ENCODE measurements at places on chromosomes 12 and 14.

DNA sequence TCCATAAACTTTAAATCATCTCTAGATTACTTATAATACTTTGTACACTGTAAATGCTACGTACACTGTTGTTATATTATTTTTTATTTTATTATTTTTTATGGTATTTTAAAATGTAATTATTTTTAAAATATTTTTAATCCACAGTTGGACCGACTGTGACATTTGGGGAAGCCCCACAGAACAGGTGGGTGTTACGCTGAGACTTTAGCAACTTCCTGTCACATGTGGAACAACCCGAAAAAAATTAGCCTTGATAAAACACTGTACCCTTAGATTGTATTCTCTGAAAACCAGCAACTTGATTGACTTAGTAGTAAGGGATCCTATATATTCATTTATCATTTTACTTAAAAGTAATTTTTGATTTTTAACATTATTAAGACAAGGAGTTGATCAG, 1755.7 kb upstream of the SEL1L start:
- DNase-seq, result no peak

DNA sequence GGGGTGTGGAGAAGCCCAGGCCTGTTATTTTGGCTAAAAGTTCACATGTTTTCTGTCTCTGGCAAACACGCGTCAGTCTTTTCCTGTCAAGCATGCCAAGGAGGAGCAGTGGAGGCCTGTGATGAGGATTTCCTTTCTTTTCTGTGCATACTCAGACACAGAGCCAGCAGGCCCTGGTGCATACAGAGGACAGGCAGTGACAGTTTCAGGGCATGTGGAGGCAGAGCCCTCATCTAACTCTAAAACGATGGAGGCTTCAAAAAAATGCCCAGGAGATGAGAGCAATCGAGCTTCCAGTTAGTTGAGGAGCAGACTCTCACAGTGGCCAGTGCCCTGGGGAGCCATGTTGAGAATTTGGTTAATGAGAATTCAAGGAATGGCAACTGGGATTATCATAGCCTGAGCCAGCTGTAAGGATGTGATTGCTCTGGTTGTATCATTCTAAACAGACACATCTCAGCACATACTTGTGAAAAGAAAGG, 66.5 kb downstream of the TRAFD1 start:
- DNase-seq, result no peak

- peak; percentile 91 for DNase-seq
Measured at GRCh38 chr14:32202998-32203882, at the start of gene RNU6-8. Gene RNU6-8, minus strand, starts transcription at chr14:32203269.

GRCh38 chr12:12845794-12846243, 32.7 kb downstream of the DDX47 start:
- no peak for DNase-seq

DNA sequence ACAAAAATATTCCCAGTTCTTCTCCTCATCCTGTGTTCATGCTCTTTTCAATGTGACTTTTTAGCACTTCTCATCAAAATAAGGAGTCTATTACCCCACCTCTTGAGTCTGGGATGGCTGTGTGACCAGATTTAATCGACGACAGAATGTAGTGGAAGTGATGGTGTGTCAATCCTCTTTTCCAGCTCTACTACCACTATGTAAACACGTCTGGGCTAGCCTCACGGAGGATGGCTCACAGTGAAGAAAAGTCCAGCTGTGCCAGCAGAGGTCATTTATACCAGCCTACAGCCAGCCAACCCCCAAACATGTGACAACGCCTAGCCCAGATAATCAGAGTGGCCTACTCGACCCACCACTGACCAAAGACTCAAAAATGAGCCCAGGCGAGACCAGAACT, 37.3 kb upstream of the FGF6 start:
- DNase-seq, result no peak

GRCh38 chr14:51368721-51369163, 128.7 kb downstream of the TMX1 start:
- DNase-seq, result no peak
